NAMALWA (cell line): ENCODE measurements at places on chromosomes 4 and X.

- no peak for DNase-seq
Observed at GRCh38 chrX:117707948-117708743, 408.5 kb downstream of the KLHL13 start.

GRCh38 chr4:182770259-182770995 lies 146.8 kb downstream of the DCTD start:
- no peak for DNase-seq

- DNase-seq, result no peak
Observed at GRCh38 chr4:154124539-154125255, 335.8 kb upstream of the SFRP2 start.

GRCh38 chr4:178450614-178451013 lies 1008.4 kb upstream of the AGA start:
- DNase-seq, result no peak

DNA sequence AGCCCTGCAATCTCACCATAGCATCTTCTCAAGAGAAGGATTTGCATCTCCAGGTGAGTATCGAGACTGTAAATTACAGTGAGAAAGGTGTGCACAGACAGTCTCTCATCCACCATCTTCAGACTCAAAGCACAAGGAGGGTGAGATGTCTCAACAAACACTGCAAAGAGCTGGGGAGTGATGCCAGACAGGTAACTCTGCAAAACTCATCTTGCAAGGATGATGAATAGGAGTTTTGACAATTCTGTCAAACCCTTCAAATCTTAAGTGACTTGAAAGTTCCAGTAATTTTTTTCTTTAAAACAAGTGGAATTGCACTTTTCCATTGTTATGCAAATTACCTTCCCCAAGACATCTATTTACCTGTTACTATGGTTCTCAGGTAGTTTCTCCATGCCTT lies 277.2 kb upstream of the VCX3A start:
- DNase-seq, result no peak

GRCh38 chrX:68685685-68686084 lies 38.2 kb downstream of the STARD8 start:
- DNase-seq, result no peak

DNA sequence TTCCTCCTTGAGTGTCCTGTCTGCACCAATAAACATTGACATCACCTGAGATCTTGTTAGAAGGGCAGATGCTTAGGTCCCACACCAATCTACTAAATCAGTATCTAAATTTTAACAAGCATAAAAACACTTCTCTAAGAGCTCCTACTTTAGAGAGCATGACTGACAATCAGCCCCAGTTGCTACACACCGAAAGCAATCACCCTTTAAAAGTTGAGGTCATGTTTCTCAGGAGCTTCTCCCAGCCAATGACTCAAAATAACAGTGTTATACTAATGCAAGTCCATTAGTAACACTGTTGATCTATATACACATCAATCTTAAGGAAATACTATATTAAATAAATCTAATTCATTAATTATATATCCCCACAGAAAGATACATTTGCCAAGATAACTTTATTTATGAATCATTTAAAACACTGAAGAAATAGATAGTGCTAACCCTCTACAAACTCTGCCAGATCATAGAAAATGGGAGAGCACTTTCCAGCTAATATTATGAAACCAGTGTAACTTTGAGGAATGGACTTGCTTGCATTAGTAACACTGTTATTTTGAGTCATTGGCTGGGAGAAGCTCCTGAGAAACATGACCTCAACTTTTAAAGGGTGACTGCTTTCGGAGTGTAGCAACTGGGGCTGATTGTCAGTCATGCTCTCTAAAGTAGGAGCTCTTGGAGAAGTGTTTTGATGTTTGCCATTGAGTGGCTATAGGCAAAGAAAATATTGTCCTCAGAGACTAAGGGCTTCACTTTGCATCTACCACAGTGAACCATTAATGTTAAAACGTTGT lies 109.8 kb upstream of the HDX start:
- no peak for DNase-seq

DNA sequence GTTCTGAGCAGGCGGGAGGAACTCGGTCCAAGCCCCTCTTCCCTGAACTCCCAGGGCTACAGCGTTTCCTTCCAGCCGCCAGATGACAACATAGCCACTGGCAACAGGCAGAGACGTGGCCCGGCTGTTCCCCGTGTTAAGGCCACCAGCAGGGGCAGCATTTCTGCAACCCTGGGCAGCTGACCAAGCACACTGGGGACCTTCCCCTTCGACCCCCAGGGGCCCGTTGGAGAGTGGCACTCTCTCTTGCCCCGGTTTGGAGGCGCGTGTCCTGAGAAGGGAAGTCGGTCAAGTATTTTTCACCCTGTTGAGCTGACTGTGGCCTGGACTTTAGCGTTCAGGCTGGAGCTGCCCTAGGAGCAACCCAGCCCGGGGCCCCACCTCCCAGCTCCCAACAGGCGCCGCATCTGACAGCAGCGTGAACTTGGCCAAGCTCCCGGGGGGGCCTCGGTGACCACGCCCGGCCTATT lies 37.6 kb downstream of the ZBTB49 start:
- DNase-seq, result no peak

DNA sequence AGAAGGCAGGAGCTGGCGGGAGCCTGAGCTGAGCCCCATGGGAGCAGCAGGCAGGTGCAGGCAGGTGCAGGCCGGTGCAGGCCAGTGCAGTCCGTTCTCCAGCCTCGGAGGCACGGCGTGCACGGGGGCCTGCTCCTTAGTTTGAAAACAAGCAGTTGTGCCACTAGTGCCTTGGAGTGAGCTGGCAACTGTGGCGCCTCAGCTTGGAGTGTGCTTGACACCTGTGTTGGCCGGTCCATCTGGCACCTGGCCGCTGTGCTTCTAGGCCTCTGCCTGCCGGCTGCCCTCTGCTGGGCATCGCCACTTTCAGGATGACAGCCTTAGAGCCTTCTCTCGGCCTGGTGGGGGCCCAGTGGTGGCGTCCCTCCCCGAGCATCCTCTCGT lies 47.9 kb downstream of the RGS12 start:
- DNase-seq, result no peak

DNA sequence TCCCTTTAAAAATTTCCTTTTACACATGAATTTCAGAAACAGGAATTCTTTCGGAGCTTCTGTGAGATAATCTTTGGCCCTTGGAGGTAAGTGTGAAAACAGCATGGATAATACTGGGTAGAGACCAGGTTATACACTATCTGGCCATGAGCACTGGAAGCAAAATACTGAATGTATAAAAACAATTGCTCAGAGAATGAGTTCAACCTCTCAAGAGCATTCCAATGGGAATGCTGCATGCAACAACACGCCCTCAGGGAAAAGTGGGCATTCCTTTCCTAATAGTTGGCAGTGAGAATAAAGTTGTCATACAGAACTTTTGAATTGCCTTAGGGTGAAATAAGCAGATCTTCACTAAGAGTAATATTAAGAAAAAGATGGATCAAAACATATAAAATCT lies 574.8 kb upstream of the DIPK2B start:
- DNase-seq, result no peak

- no peak for DNase-seq
Observed at GRCh38 chr4:163764569-163764968, 270.1 kb downstream of the TMA16 start.

- no peak for DNase-seq
Observed at GRCh38 chr4:185332575-185333464, 62.9 kb downstream of the LRP2BP start.

DNA sequence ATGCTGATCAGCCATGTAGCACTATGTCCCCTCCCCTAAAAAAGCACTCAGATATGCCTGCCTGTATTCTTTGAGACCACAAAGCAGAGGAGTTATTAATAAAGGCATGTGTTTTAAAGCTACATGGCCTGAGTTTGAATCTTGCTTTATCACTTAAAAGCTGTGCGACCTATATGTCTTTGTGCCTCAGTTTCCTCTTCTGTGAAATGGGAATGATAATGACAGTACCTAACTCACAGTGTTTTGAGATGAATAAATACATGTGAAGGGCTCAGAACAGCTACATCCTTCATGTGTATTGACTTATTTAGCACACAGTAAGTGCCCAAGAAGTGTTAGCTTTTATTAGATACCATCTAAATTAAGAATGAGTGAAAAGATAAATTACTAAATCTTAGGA lies 180.0 kb downstream of the WDFY3 start:
- DNase-seq, result no peak

DNA sequence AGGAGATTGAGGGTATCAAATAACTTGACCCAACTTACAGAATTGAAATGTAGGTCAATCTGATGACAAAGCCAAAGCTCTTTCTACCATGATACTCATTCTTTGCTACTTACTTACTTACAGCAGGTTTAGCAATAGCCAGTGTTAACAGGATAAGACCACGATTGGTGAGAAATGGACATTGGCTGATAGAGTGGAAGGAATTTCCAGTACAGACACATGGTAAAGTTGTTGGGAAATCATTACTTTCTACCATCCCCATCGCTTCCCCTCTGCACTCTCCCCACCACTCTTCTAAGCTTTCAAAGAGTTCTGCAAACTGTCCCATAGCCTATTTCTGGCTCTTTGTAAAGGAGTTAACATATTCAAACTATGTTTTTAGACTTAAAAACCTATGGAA lies 119.7 kb downstream of the CHRNA9 start:
- DNase-seq, result no peak

DNA sequence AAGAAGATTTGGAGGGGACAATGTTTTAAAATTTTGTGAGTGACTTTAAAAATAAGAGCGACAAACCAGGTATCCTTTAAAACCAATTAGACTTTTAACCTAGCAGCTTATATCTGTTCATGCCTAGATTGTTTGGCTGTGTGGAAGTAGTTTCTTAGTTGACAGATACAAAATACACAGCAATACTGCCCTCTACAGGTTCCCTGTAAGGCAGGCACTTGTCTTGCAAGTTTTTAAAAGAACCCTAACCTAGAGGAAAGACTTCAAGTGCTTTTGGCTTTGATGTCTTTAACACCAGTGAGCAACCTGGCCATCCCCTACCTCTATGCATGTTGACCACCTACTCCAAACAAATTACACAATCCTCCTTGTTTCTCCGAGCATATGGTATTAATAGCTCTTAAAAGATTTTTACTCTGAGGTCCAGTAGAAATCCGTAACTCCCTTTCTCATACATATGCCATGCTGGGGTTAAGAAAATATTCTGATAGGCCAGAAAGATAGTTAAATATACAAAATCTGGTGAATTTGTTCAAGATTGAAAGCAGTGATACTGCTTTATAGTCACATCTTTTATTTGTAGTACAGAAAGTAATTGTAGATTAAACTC lies 273.0 kb downstream of the ARHGAP24 start:
- DNase-seq, result peak; percentile 88

DNA sequence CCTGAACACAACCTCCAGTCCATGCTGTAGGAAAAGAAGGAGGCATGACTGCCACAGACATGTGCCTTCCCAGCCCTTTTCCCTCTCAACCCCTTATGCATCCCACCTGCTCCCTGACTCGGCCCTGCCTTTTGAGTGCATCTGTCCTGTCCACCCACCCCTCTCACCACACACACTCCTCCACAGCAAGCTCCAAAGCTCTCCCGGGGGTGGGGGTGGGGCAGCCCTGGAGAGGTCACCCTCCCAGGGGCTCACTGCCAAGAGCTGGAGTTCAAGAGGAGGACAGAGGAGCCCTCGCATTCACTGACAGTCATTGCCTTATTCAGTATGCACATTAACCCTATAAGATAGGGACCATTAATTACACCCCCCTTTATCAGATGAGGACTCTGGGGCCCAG lies 46.6 kb upstream of the MAMLD1 start:
- DNase-seq, result no peak

- DNase-seq, result no peak
Observed at GRCh38 chr4:150268444-150268843, 190.2 kb downstream of the DCLK2 start.

DNA sequence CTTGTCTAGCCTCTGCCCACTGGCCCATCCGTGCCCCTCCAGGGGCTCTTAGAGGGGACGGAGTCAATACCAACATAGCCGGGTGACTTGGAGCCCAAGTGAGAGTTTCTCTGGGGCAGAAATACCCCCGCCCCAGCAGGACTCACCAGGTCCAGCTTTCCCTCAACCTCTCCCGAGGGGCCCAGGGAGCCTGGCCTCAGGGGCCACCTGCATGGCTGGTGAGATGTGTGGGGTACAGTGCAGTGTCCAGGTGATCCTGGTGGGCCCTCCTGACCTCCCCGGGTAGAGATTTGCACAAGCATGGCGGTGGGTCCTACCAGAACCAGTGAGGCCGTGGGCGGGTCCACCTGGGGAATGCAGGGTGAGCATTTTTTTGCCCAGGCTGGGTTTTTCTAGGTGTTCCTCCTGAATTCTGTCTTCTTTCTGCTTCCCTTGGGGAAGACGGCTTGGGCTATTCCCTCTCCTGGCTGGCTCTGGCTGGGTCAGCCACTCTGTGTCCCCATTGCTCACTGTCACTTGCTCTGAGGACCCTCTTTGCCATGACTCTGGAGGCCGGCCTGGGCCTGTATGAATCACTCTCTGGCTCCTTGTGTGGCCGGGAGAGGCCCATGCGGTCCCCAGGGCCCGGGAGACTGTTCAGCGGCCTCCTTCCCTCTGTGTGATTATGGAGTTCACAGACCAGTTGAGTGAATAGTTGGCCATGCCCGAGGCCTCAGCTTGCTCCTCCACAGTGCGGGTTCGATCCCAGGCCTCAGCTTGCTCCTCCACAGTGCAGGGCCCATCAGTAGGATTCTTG lies 71.0 kb upstream of the NKX1-1 start:
- no peak for DNase-seq

- DNase-seq, result no peak
Observed at GRCh38 chrX:118126286-118126685, 9.7 kb upstream of the KLHL13 start.

DNA sequence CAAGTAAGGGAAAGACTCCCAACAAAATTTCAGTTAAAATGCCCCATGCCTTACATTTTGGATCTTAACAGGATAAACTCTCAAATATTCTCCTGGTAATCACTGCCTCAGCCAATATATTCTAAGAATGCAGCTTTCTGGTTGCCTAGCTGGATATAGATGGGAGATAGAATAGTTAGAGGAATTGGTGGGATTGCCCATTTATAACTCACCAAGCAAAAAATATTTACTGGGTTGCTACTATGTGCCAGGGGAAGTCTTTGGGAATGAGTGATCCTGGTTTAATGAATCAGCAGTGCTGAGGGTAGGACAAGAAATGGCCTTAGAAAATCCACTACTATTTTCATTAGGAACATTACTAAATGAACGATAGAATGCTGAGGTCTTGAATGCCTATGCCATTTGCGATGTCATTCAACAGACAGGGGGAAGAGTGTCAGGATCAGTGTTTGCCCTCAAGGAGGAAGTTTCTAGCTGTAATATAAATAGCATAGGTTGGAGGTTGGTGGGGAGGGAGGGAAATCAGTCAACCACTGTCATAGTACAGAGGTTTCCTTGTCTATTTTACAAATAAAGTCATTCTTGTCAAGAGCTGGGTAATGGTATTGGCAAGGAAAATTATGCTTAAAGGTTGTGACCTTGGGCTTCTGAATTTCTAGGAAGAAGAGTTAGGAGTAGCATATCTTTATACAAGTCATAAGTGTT lies 63.5 kb downstream of the ENOPH1 start:
- no peak for DNase-seq
